Fibroblast of skin of right quadriceps (primary cell): ENCODE measurements at places on chromosomes 4 and X.

GRCh38 chr4:174763454-174764104, 65.5 kb downstream of the GLRA3 start:
- peak; percentile 0 for DNase-seq

DNA sequence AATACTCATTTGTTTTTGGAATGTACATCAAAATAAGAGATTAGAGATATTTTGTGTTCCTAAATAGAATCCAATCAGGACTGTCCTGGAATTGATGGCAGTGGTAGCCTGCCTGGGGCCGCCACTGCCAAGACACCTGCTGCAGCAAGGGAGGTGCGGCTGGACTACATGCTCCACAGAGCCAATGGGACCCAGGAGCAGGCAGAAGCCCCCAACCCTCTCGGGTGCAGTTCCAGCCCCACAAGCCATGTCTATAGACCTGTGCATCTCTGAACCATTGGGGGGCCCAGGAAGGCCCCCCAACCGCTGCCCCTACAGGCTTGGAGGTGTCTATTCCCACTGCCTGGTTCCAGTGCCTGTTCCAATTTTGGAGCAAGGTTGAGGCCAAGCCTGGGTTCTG, 1524.3 kb downstream of the PCDH18 start:
- no peak for DNase-seq

- DNase-seq = no peak
These were observed 56.6 kb downstream of the INTS12 start for GRCh38 chr4:105651884-105652283.

DNA sequence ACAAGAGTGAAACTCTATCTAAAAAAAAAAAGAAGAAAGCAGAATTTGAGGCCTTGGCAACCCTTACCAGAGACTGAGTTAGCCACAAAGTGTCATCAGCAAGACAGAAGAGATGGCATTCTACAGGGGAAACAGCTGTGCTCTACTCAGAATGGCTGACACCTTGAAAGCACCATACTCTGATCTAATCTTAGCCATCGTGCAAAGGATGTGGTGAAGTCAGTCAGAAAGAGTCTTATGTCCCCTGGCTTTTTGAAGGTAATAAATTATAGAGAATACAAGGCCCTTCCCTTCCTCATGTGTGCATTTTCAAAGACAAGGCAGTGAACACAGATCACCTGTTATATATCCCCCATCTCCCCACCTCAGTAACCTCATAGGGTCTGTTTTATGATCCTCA, 13.2 kb downstream of the CLNK start:
- no peak for DNase-seq

DNA sequence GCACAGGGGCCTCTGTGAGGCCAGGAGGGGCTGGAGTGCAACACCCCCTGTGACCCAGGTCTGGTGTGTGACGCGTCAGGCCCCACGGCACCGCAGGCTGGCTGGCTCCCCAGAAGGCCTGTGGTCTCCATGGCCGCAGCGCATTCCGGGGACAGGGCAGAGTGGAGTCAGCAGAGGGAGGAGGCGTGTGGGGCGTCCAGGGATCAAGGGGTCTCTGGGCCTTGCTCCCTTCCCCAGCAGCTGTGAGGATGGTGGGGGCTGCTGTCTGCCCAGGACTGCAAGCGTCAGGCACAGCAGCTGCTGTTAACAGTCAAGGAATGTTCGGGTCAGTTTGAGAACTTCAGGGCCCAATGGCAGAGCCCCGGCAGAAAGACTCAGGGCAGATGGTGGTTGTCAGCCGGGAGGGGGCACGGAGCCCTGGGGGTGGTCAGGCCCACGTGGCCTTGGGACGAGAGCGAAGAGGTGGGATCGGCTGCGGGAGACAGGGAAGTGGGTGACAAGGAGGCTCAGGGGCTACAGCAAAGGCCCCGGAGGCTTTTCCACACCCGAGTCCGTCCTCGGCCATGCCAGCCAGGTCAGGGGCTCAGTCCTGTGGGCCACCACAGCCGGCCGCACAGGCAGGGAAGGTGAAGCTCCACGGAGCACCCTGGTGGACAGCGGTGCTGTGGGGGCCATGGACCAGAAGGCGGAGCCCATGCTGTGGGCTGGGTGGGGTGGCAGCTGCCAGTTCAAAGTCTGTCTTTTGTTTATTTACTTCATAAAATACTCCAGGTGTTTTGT, 18.3 kb downstream of the PCGF3 start:
- DNase-seq = no peak

- peak; percentile 17 for DNase-seq
These were observed 181.4 kb downstream of the DKK2 start for GRCh38 chr4:106854569-106855351.
